SHP77 treated with DMSO at 0.1 percent for 48 hours (cell line): ENCODE measurements at places on chromosomes 13 and 19.

GRCh38 chr13:80374444-80374843, 33.5 kb upstream of the SPRY2 start:
- no peak for DNase-seq

GRCh38 chr19:31126236-31126635, 223.0 kb downstream of the TSHZ3 start:
- no peak for DNase-seq

DNA sequence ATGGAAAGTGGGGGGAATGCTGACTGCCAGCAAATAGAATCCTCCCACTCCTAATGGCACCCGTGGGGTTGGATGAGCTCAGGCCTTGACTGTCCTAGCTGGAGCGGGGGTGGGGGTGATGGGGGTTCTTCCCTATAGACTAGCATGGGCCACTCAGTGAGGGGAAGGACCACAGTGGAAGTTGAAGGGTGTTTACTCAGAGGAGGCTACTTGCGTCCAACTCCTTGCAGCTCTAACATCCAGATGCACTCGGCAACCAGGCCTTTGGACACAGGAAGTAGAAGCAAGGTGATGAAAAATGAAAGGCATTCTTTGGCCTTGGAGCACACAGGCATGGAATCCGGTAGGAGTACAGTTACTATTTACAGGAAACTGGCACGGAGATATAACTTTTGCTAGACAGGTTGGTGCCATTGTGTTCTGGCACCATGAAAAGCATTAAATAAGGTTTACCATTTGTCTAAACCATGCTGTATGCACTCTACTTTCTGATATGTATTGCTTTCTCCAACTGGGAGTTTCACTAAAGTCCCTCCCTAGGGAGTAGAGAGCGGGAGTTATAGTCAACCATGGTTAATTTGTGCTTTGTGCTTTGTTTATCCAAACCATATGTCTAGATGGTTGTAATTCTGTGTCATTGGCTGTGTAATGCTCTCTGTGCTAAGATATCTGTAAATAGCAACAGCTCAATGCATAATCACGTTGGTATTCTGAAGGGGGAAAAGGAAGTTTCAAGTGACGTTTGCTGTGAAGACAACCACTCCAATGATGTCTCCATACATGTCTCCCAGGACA, 125.3 kb downstream of the TSHZ3 start:
- DNase-seq = no peak

- no peak for DNase-seq
Measured at GRCh38 chr19:29467824-29468401, 57.9 kb upstream of the VSTM2B start.

DNA sequence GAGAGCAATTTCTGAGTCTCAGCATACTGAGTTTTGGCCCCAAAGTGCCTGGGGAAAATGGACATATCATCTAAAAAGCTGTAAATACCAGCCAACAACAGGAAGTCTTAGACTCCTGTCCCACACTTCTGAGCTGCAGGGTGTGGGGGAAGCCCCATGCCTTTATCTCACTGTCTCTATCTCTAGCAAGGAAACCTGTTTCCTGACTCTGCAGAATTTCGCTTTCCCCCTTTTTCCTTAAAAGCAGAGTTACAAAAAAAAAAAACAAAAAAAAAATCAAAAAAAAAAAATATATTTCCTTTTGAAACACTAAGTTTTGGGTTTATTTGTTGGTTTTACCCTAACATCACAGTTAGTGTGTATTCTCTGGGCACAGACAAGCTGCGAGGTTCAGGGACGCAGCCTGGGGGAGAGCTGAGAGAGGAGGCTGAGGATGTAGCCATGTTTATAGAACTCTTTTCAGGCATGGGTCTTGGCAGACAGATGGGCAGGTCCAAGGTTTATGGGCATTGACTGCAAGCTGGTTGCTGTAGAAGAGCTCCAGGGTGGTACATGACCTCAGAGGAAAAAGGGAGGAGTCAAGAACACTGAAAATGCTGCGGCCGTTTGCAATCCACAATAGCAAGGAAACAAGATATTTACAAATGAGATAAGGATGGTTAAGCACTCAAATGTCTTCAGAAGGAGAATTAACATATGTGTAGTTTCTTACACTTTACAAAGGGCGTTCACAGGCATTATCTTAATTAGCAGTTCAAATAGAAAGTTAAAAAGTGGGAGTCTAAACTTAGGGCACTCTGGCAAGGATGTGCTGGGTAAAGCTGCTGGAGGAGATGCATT, 4.9 kb downstream of the MBNL2 start:
- DNase-seq = no peak

- DNase-seq = no peak
Measured at GRCh38 chr19:38644719-38645118, 2.7 kb upstream of the ACTN4 start.

DNA sequence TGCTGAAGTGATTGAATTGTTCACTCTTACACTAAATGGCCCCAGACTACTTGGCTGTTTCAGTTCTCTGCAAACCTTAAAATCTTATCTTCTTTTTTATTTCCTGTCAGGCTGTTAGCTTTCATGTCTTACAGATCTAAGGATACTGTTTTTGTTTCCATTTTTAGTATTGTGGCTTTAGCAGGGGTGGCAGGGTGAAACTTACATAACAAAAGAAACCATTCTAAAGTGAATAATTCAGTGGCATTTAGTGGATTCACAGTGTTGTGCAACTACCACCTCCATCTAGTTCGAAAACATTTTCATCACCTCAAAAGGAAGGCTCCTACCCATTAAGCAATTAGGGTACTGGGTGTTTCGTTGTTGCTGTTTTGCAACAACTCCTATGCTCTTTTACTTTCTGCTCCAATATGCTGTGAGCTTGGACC, 19.8 kb downstream of the TMEM272 start:
- no peak for DNase-seq

GRCh38 chr19:2468596-2468995, 7.3 kb upstream of the GADD45B start:
- DNase-seq = no peak

DNA sequence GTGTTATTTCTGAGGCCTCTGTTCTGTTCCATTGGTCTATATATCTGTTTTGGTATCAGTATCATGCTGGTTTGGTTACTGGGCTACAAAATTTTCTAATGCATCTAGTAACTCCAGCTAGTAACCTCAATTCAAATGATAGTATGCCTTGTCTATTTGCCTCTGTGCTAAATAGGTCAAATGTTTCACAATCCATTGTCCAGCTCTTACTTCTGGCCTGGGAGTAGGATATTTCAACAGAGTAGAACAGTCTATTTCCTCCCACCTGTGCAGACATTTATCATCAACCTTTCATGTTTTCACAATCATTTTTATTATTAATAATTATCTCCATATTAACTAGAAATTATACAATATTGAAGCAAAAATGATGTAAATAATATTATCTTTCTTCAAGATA, 18.1 kb upstream of the NDFIP2 start:
- DNase-seq = no peak

DNA sequence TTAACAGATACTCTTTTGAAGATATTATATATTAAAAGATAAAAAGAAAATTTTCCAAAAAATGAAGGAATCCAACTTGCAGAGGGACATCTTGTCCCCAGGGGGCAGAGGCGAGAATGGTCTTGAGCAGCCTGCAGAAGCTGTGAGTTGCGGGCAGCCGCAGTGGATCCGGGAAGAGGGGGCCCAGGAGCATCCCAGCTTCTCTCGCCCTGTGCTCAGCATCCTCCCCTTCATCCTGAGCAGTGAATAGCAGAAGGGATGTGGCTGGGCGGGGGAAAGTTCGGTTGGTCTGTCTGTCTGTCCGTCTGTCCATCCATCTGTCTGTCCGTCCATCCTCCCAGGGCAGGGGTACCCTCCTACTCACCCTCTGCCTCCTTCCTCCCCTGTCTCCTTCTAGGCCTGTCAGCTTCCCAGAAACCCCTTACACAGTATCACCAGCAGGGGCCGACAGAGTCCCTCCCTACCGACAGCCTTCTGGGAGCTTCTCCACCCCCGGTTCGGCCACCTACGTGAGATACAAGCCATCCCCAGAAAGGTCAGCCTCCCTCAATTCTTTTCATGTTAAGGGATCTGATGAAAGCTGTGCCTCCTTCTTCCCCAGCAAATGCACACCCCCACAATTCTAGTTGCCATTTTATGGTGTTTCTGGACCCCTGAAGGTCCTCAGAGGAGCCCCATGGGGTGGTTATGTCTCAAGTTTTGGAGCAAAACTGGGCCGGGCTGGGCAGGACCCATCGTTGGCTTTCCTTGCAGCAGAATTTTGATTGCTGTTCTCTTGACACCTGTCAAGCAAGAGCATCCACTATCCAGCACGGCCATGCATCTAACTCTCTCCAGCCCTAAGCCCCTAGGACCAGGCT, 81.6 kb downstream of the DPF1 start:
- peak; percentile 40 for DNase-seq

GRCh38 chr19:11680689-11681302, 58.0 kb downstream of the ZNF823 start:
- no peak for DNase-seq

GRCh38 chr13:111253365-111253872, 67.0 kb upstream of the TEX29 start:
- DNase-seq = no peak

DNA sequence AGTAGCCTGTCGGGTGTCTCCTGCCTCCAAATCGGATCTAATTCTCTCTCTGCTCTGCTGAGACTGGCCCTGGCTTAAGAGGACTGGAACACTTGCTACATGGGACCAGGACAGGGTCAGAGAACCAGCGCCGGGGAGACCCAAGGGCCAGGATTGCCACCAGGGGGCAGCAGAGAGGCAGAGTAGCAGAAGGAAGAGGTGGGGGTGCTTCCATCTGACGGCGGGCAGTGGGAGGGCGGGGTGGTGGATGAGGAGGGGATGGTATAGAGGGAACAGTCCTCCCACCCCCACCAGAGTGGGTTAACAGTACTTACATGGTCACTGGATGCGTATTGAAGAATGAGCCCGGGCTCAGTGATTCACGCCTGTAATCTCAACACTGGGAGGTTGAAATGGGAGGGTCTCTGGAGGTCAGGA, 11.9 kb downstream of the SELENOW start:
- DNase-seq = peak; percentile 39

GRCh38 chr13:32232263-32232662, 82.9 kb downstream of the ZAR1L start:
- DNase-seq = no peak

DNA sequence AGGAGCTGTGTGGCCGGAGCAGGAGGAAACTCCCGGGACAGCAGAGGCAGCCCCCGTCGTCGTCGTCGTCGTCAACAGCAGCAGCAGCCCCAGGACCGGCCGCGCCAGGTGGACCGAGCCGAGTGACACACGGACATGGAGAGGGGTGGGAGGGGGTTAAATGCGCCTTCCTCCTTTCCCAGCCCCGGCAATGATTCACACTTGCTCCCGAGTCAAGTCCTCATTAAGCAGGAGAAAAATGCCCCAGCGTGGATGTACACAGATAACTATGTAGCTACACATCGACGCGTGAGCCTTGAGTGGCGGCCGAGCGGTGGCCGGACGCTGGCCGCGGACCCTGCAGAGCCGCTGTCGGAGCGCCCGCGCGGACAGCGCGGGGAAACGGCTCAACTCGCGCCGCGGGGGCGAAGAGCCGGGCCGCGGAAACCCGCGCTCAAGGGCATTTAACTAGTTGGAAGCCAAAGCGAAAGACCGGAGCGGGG, 645 bp downstream of the UBL3 start:
- DNase-seq = no peak

- no peak for DNase-seq
Measured at GRCh38 chr19:45152504-45153338, 8.1 kb downstream of the NKPD1 start.

GRCh38 chr19:49422407-49423070, 702 bp downstream of the PTH2 start:
- DNase-seq = no peak
